ENCODE measurements at places on chromosomes 1 and 21.

GRCh38 chr1:78688697-78689096 lies 39.1 kb downstream of the IFI44 start:
- peak; percentile 68 for DNase-seq

DNA sequence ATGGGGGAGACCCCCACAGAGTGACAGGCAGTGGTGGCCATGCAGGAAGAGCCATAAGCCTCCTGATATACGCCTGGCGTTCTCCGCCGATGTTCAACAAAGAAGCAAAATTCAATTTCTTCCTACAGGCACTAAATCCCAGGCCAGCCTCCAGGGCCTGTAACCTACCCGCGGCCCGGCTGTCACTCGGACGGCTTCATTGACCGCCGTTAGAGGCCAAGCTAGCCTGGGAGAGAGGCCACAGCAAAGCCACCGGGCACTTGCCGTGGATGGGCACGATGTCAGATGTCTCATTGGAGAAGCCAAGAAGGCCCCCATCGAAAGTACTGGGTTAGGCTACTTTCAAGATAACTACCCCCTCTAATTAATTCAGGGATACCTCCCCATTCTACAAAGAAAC lies 9.7 kb downstream of the ADGRB2 start:
- DNase-seq, result no peak

DNA sequence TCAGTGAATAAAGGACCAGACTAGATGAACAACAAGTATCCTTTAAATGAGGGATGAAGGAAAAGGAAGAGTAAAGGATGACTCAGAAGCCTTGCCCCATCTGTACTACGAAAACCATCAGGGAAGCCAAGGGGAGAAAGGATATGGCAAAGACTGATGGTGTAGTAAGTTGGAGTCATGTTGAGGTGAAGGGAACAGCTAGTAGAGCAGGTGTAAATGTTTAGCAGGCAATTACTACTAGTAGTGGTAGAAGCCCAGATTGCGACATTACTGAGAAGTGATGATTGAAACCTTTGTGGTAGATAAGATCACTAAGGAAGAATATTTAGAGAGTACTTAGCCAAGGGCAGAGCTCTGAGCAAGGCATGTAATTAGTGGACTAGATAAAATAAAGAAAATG lies 84.0 kb downstream of the PHTF1 start:
- peak; percentile 9 for DNase-seq

- DNase-seq, result peak; percentile 17
Observed at GRCh38 chr1:85132078-85132720, 68.6 kb downstream of the SYDE2 start.

DNA sequence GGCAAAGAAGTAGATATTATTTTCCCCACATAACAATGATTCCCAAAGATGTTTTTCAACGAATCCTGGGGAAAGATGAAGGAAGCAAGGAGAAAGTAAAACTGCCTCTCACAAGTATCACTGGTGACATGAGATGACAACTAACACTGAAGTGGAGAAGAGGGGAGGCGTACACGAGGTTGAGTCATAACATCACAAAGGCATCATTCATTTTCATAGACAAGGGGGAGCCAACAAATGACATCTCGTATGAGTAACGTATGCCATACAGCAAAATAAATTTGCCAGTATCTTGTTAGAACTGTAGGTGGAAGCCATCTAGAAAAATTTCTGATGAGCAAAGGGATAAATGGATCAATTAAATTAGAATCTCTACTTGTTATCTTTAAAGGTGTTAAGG lies 56.6 kb downstream of the ATP1B1 start:
- peak; percentile 17 for DNase-seq

- no peak for DNase-seq
Observed at GRCh38 chr1:224898937-224899336, 30.5 kb upstream of the DNAH14 start.

- no peak for DNase-seq
Observed at GRCh38 chr1:111406321-111406768, 21.2 kb downstream of the OVGP1 start.

DNA sequence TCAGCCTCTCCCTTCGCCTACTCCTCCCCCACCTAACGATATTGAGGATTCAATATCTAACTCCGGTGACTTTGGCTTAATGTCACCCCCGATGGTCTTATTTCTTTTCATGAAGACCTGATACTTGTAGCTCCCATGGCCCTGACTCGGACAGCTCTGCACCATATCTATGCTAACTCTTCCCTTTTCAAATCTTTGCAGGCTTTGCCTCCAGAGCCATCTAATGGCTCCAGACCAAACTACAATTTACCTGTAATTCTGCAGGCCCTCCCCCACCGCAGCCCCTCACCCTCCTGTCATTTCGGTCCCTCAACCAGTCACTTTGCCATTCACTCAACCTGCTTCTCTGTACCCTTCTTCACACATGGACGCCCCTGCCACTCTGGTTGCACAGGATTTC lies 7.9 kb upstream of the GSTM5 start:
- no peak for DNase-seq

- DNase-seq, result no peak
Observed at GRCh38 chr1:30880678-30881318, 27.8 kb downstream of the SDC3 start.

DNA sequence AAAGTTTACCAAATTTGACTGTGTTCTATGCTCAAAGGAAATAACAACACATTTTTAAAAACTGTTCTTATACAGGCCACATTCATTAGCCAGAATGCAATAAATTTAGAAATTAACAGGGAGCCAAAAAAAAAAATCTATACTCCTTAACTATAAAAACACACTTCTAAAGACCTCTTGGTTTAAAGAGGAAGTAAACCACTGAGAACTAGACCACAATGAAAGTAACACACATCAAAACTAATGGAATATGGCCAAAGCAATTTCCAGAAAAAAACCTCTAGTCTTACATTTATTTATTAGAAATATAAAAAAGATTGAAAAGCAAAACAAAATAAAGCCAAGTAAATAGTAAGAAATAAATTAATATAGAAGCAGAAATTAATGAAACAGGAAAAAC lies 48.9 kb upstream of the GADD45A start:
- DNase-seq, result no peak

GRCh38 chr1:54442185-54442584 lies 36.0 kb upstream of the SSBP3 start:
- DNase-seq, result no peak

Measured in fibroblast of skin of right quadriceps (primary cell).